ENCODE measurements at places on chromosomes 7 and 10.

DNA sequence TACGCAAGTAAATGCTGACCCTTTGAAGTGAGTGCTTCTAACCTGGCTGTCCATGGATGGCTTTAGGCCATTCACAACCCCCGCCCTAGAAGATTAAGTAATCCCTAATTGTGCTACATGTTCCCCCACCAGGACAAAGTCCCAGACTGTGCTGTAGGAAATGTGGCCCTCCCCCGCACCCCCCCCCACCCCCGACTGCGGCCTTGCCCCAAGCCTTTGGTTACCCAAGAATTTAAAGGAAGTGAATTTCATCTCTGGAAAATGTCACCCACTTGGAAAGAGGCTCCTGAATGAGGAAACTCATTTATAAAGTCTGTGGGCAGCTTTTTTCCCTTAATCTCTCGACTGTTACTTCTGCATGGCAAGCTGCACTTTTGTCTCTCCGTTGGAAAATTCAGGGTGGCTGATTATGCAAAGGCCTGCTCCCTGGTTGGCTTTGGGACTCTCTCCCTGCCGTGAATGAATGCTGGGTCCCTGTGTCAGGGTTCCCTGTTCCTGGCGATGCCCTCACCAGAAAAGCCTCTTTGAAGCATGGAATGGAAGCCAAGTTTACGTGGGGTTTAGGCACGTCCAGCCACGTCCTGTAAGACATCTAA lies 31.4 kb upstream of the AQP1 start:
- no peak for DNase-seq

DNA sequence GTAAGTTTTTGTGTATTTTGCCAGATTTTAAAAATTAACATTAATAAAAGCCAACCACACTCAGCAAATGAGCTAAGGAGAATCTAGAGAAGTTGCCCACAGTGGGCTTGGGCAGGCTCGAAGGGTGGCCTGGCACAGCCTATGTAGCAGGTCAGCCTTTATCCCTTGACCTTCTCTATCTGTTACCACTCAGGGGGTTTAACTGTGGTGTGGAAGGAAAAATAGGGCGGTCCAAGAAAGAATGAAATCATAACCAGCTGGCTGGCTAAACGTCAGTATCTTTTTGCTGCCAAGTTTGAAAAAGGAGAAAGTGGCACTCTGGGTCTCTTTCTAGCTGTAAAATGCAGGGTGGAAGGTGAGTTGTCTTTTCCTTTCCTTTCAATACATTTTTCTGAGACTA lies 130.3 kb upstream of the ASAH2 start:
- no peak for DNase-seq

DNA sequence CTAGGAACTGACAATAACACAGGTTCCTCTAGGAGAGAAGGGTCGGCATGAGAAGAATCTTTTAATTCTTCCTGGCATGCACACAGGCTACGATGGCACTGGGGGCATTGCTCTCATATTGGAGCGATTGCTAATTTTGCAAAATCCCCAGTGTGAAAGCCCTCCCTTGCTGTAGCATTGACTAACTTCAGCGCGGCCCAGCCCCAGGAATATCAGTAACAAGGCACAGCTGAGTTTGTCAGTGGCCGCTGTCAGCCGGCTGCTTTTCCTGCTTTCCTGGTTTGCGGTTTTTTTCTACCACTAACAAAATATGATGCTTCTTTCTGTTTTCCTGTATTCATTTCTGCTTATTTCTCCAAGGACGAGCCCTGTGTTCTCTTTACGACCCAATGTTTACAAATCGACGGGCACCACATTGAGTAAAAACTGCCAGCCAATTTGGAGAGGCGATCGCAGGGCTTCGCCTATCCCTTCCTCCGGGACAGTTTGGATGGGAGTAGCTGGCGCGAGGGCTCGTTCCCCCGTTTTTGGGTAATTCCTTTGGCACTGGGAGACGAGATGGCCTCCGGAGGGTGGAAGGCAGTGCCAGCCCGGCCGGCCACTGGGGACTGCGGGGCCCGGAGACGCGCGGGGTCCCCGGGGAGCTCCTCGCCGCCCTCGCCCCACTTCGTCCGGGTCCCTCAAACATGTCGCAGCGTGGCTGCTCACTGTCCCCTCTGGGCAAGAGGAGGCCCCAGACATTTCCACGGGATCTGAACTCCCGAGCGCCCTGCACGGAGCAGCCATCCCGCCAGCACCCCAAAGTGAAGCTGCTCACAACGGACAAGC lies 967 bp downstream of the ADARB2 start:
- DNase-seq: no peak

DNA sequence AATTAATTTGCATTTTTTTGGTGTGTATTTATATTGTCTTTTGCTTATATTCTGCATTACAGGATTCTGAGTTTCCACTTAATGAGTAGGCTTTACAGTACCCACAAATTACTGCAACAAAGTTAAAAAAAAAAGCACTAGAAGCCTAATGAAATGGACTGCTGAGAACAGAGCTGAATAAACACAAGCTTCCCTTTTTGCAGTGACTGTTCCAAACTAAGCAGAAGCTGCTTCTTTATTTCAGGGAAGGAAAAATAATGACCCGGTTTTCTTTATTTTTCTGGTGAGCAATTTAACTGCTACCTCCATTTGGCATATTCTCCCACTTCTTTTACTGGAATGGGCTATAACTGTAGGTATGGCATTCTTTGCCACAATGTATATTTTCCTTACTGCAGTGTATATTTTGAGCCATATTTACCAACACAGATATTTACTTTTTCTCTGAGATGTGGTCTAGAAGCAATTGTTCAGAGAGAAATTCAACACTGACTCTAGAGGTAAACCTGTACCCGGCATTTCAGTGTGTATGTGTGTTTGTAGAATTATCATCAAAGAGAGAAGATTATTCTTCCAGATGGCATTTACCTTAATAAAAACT lies 56.9 kb downstream of the HDAC9 start:
- DNase-seq: no peak

DNA sequence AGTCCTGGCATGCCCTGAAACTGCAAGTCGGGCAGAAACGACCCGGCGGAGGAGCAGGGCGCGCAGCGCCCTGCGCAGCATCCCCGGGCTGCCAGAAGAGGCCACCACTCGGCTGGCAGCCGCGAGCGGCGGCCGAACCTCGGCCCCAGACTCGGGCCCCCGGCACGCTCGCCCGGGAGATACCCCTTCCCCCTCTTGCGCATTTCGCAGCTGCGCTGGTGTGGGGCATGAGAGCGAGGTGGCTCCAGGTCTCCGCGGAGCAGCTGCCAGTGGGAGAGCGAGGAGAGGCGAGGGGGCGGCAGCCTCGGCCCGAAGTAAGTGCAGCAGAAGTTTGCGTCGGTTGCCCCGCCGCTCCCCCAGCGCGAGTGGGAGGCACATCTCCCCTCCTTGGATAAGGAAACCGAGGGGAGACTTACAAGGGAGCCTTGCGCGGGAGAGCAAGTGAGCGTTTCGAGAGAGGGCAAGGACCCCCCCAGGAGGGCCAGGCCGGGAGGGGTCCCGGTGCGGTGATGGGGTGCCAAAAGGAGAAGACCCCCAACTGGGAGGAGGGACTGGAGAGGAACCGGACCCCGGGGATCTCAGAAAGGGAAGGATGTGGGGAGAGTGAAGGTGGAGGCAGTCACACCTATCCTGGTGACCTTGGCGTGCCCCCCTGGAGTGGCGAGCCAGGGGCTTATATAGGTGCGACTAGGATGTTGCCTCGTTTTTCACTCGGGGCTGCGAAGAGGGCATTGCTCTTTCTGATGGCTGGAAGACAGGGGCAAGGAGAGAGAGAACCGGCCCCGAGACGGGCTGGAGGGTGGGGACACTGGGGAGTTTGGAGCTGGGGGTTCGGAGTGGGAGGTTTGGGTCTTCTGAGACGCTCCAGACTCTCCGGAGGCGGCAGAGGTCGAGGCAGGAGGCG lies 256.3 kb downstream of the OTUD1 start:
- DNase-seq: no peak

DNA sequence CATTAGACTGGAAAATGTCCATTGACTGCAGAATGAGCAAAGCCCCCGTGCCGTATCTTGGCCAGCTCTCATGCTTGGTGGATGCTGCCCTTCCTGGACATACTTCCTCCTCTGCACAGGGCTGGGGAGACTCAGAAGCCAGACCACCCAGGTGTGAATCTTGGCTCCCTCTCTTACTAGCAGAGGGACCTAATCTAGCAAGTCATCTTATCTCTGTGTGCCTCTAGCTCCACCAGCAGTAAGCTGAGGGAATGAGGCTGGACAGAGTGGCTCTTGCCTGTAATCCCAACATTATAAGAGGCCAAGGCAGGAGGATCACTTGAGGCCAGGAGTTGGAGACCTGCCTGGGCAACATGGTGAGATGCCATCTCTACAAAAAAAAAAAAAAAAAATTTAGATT lies 173.8 kb upstream of the GHITM start:
- no peak for DNase-seq

Measured in cortex of kidney (tissue), 1 donor.